ENCODE measurements at places on chromosomes 11 and 22. TPM values are rescaled to one million over a fixed set of nuclear protein-coding genes. Genes with fewer than 3 reads are reported as not detected.
A peak's percentile ranks its signal among the peaks of the same experiment; 100 is the strongest.

DNA sequence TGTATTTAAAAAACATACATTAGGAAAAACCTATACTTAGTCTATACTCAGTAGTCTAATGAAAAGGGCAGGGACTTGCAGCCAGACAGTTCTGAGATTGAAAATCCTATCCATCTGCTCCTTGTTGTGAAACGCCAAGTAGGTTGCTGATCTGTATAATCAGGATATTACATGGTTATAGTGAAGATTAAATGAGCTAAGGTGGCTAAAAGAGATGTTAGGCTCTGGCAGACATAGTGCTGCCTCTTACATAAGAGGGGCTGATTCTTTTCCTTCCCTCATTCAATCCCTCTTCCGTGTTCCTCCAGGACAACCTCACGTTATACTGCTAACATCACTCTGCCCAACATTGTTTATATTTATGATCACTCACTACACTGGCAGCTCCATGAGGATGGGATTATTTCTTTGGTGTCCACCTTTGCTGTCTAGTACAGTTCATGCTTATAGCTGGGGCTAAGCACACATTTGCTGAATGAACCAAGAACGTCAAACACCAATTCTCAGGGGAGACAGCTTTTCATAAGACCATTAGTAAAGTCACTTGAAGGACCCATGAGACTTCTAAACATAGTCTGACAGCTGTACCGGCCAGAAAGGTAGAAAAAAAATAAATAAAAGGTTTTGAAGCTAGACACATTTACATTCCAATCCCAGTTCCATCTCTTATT is 46.3 kb downstream of the GAB2 start:
- DNase-seq: no peak

- no peak for DNase-seq
Observed at GRCh38 chr11:134359646-134360045, 27.9 kb downstream of the GLB1L2 start.

- no peak for DNase-seq
Observed at GRCh38 chr11:120354068-120354467, 17.9 kb downstream of the ARHGEF12 start.

DNA sequence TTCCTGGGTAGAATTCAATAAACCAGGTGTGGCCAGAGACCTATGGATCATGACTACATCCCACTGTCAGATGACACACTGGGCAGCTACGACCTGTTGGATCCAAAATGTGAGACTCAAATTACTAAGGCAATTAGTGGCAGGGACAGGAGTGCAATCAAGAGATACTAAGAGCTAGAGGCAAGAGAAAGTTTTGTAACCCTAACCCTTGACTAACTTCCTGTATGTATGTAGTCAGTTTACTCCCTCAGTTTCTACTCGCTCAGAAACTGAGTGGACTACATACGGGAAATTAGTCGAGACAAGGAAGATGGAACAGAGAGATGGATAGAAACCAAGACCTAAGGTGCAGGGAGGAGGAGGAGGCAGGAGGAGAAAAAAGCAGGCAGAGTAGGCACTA is 2.7 kb downstream of the CYB5R2 start:
- no peak for DNase-seq

- peak; percentile 69 for DNase-seq
Observed at GRCh38 chr11:128210148-128210940, 377.0 kb downstream of the ETS1 start.

GRCh38 chr22:25666308-25666707 is 75.7 kb upstream of the MYO18B start:
- peak; percentile 57 for DNase-seq

DNA sequence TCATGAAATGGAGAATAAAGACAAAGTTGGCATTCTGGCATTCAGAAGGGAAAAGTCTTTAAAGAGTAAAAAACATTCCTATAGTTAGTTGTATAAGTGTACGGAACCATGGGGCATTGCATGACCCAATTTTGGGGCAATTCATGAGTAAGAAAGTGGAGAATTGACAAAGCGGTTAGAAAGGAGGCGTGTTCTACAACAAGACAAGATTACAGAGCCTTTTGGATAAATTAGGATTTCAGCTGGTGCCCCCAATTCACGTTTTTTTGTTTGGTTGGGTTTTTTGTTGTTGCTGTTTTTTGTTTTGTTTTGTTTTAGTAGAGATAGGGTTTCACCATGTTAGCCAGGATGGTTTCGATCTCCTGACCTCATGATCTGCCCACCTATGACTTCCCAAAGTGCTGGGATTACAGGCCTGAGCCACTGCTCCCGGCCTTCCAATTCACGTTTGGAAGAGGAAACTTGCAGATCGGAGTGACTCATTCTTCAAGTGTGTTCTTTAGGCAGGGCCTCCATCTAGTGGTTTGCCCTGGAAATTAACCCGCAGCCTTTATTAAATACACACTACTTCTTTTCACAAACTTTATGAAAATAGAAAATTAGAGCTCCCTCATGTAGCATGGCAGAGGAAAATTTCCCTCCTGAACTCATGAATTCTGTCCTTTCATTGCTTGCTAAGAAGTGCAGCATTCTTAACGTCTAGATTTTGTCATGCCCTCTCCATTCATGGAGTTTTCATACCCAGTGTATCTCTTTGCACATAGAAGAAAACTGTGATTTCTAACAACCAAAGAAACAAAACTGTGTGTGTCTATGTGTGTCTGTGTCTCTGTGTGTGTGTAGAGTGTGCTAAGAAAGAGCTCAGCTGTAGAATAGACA is 118.1 kb downstream of the BBOX1 start:
- DNase-seq: peak; percentile 54

DNA sequence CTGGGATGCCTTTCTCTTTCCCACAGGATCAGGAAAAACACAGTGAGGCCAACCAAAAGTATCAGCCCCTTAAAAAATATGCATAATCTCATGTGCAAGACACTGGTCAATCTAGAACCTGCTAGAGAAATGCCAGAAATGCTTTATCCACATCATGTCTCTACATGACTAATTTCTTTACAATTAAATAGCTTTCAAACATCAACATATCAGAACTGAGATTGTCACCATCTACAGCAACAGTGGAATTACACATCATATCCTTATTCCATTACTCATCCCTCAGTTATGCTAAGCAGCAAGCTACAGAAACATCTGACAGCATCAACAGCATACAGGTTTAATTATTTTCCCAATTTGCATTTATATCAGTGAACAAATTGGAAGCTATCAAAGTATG is 78.8 kb downstream of the DDIAS start:
- DNase-seq: no peak

DNA sequence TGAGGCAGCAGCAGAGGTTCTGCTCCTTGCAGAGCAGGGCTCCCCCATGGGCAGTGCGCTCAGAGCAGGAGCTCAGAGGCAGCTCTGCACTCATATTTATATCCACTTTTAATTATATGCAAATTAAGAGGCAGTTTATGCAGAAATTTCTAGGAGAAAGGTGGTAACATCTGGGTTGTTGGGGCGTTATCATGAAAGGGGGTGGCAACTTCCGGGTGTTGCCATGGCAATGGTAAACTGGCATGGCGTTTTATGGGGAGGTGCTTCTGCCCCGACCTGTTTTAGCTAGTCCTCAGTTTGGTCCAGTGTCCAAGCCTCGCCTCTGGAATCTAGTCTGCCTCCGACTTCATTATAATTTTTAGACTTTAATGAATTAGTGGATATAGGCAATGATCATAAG is 1191.7 kb downstream of the TBC1D22A start:
- no peak for DNase-seq

DNA sequence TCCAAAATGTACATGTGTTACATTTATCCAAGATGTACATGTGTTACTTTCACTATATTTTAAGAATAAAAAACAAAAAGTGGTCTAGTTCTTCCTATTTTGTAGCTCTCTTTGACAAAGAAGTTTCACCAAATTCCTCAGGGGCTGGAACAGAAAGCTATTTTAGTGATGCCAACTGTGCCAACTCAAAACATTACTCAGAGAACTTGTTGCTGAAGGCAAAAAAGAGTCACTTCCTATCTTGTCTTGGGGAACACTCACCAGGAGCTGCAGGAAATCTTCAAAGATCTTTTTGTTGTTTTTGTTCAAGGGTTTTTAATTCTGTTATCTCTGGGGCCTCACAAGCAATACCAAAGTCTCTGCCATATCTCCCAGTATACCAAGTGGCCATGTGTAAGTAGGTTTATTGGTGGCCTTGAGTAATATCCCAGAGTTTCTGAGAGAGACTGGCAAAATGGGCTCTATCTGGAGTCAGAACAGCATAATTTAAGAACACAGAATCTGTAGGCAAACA is 13.6 kb upstream of the EED start:
- no peak for DNase-seq

DNA sequence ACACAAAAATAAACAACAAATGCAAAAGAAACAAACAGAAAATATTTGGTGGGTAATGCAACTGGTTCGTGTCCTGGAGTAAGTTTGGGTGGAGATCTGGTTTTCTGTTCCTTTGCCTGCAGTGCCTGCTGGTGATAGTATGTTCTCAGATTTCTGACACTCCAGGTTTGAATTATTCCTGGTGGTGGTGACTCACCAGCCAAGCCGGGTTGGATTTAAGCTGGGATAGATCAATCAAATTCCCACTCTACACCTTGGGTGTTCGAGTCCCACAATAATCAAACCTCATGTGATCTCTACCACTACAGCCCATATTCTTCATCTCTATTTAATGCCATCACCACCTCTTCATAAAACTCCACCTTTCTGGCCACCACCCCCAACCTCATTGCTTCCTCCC is 421.8 kb downstream of the NTM start:
- no peak for DNase-seq

GRCh38 chr11:35367491-35367890 is 51.9 kb downstream of the SLC1A2 start:
- DNase-seq: no peak

DNA sequence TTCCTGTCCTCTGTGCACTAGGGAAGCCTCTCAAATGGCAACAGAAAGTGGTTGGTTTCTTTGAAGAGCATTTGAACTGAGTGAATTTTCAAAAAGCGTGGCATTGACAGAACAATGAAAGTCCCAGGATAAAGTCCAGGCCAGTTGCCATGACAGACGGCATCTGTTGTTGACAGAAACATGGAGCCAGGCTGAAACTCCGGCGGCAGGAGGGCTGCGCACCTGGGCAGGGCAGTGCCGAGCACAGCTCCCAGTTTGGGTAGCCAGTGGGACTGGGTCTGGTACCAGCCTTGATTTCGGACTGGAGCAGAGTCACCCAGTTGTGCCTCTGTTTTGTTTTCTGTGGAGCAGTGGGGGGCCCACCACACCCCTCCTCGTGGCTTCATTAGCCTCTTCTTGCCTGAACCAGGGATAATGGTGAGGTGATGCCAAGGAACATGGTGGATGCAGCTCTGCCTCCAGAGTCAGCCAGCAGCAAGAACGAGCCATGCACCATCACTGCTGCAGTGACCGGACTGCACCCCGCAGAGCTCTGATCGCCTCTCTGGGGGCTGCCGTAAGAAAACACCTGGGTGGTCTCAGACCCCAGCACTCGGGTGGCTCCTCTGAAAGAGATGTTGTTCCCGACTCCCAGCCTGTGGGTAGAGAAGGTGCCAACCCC is 9.8 kb upstream of the SEPTIN5 start:
- no peak for DNase-seq

DNA sequence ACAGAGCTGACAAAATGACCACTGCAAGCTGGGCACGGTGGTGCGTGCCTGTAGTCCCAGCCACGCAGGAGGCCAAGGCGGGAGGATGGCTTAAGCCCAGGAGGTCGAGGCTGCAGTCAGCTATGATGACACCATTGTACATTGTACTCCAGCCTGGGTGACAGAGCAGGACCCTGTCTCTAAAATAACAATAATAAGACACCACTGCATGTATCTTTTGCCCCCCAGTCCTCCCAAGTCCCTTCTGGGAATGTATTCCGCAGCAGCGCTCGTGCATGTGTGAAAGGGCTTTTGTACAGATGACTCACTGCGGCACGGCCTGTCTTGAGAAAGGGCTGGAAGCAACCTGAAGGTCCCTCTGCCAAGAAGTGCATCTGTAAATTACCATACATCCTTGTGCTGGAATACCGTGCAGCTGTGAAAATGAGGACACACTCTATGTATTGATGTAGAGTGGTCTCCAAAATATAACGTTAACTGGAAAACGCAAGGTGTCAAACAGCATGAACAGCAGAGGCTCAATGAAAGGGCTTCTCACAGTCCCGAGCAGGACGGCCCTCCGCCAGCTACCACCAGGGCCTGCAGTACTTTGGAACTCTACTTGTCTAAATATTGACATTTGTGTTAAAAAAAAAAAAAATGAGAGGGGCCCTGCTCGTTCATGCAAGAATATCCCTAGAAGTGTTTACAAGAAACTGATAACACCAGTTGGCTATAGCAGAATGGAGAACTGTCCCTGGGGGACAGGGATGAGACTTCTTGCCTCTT is 9.0 kb upstream of the CDC42EP2 start:
- DNase-seq: peak; percentile 61

GRCh38 chr11:104328512-104328907 is 164.6 kb upstream of the PDGFD start:
- DNase-seq: no peak

DNA sequence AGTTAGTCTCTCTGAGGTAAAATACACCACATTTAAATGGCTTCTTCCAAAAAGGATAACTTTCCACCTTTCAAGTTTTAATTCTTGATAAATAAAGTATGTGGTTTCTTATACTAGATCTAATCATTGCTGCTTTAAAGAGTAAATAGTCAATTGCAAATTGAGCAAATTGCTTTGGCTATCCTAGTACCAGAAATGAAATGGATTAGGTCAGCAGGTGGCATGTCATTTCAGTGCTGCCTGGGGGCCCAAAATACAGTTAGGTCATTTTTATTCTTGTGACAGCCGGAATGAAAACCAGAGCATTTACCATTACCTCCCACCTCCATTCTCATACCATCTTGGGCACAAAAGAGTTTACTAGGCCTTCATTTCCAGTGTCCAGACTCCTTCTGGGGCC is 70.2 kb downstream of the PHF21A start:
- no peak for DNase-seq

DNA sequence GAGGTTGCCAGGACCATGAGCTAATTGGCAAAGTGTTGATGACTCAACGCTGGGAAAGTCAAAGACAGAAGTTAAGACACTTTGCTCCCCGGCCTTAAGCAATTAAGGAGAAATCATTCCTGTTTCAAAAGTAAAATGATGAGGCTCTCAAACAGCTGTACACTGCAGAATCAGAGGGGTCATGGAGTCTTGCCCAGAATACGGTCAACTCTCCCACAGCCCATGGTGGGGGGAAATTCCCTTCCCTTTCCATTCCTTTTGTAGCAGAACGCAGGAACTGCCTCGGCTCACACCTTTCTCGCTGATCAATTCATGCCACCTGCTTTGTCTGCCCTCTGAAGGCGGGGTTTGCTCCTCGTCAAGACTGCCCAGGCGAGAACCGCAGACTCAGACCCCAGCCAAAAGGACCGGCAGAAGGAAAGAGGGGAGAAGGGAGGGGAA is 52.8 kb downstream of the MN1 start:
- peak; percentile 13 for DNase-seq

Gene TRPM5
- total RNA-seq: 4.4 TPM

Gene MS4A4A
- total RNA-seq: 28.9 TPM

Gene AP2A2
- 91.8 TPM for total RNA-seq

Gene SLC22A6
- total RNA-seq: not detected

Gene PAK1
- total RNA-seq: 114 TPM

Gene OR8G1
- not detected for total RNA-seq

Gene UBQLNL
- total RNA-seq: 0.69 TPM

Gene C11orf86
- total RNA-seq: not detected

Data from mucosa of gallbladder (tissue), 1 donor.